ENCODE measurements at places on chromosomes 12 and 14.

- no peak for DNase-seq
These were observed 31.4 kb upstream of the SOX5 start for GRCh38 chr12:23980826-23981225.

DNA sequence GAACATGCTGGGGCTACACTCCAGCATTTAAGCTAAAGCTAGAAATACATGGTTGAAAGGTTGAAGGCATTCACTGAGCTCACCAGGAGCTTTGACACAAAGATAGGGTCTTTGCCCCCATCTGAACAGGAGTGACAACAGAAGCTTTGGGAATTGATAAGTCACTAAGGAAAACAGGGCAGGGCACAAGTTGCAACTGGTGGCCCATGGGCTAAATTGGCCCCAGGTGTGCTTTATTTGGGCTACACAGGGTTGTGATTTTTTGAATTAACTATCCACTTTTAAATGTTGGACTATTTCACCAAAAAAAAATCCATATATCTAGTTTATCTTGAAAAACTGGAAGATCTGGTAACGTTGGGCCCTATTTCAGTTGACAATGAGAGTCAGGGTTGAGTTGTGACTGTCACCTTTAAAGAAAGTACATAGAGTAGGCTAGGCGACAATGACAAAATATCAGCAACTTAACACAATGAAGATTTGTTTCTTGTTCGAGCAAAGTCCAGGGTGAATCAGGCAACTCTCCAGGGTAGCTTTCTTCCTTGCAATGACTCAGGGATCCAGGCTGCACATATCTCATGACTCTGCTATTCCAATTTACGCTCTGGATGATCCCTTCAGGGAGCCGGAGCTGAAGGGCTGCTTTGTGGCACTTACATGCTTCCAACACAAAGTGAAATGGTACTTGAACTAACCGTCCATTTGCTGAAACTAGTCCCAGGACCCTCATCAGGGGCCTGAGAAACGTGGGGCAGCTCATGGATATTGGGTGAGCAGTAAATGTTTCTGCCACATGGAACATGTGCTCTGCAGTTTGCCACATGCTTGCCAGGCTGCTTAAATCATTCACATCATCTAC is 13.3 kb upstream of the EIF4B start:
- DNase-seq, result no peak

- no peak for DNase-seq
These were observed 82.5 kb downstream of the SH2B3 start for GRCh38 chr12:111488271-111488670.

DNA sequence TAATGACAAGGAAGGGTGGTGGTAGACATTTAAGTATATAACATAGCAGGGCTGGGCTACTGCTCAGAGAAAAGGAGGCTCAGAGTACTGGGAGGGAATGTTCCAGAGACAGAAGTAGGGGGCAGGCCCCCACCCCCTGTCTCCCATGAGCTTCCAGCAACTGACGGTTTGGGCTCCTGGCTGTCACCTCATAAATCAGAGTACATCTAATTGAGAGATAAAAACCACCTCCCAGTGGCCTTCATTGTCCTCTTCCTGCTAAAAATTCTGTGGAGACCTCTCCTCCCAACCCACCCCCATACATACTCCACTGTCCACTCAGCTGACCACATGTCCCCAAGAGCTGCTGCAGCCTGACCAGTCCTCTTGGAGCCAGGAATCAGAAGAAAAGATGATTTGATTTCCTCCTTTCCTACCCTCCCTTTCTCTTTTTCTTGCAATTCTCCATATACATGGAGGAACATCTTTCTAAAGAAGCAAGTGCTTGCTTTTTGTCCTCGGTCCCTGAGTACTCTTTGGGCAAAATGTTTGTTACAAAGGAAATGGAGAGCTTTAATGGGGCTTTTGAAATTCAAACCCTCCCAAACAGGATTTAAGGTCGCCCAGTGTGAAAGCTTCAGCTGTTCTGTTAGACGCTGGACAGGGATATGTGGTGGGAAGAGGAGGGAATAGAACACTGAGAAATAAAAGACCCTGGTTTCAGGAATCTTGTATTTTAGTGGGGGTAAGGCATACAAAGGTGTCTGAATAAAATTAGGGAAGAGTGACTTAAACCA is 16.4 kb upstream of the KCNA5 start:
- DNase-seq, result no peak

GRCh38 chr14:49584058-49584457 is 2.1 kb downstream of the RPS29 start:
- no peak for DNase-seq

- DNase-seq, result no peak
These were observed 283.9 kb upstream of the PRICKLE1 start for GRCh38 chr12:42873401-42873800.

GRCh38 chr12:14365294-14366208 is at the start of gene ATF7IP:
TSS of gene ATF7IP (plus strand) at chr12:14365682. CDS start at chr12:14423916, 58,234 bp downstream.
- DNase-seq, result peak; percentile 91

DNA sequence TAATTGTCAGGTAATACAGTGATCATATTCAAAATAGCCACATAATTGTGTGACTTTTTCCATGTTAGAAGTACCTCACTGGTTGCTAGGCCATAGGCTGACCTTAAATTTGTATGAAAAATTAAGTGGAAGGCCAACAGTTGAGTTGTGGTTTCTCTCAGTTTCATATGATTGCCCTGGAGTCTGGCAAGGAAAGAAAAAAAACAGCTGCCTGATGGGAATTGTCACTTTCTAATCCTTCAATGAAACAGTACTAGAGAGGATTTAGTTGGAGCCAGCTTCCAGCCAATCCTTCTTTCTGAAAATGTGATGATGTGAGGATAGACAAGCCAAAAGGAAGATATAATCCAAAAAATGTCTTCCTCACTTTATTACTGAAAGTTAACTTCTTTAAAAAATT is 113.6 kb downstream of the ALX1 start:
- no peak for DNase-seq

DNA sequence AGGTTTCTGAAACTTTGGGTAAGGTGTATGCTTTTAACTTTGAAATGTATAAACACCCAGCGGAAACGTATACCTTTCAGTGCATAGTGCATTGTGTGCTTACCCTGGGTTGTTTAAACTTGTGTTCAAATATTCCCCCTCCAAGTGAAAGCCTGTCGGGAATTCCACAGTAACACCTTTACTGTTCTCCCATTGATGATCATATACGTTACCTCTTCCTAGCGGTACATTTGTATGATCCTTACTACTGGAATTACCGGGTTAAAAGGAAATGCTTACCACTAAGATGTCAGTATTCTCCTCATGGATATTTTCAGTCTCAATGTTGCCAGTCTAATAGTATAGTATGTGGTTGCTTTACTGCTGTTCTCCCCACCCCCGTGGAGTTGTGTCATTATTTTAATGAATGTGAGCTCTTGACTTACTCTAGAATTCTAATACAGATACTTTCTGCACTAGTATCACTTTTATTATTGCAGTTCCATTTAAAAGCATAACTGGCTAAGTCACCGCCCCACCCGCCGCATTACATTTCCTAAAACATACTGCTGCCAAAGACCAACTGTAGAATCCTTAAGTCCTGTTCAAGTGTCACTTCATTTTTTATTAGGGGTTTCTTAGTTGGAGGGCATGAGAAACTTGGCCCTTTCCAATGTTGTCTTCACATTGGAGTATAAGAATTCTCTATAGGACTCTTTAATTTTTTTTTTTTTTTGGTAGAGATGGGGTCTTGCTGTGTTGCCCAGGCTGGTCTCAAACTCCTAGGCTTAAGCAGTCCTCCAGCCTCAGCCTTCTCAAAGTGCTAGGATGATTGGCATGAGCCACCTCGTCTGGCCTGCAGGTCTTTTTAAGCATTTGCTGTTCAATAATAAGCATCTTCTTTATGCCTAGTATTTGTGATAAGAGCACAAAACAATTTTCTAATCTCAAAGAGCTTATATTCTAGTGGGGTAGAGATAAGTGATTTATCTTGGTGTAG is 24.9 kb downstream of the NUDT4 start:
- no peak for DNase-seq

GRCh38 chr12:52155048-52155868 is 36.6 kb downstream of the KRT80 start:
- no peak for DNase-seq

- no peak for DNase-seq
These were observed 1187.3 kb upstream of the SEL1L start for GRCh38 chr14:82720946-82721345.

- no peak for DNase-seq
These were observed 46.1 kb downstream of the PITPNM2 start for GRCh38 chr12:123104809-123105208.

DNA sequence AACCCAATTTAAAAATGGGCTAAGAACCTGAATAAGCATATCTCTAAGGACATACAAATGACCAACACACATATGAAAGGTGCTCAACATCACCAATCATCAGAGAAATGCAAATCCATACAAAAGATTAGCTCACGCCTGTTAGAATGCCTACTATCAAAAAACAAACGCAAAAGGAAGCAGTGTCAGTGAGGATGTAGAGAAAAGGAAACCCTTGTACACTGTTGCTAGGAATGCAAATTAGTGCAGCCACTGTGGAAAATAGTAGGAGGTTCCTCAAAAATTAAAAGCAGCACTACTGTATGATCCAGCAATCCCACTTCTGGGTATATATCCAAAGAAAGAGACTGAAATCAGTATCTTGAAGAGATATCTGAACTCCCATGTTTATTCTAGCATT is 133.0 kb downstream of the CPNE8 start:
- no peak for DNase-seq

DNA sequence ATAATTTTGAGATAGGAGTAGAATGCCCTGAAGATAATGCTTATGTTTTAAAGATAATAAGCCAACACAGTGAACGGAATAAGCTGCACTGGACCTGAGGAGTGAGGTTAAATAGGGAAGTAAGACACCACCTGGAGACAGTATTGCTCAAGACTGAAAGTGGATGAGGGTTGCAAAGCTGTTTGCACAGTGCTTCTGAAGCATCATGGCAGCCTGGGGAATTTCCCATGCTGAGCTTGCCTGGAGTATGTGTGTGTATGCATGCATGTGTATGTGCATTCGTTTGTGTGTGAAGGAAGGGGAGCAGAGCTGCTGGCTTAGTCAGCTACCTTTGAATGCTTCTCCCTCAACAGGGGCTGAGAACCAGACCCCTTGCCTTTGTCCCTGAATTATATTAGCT is 35.8 kb downstream of the BHLHE41 start:
- no peak for DNase-seq

DNA sequence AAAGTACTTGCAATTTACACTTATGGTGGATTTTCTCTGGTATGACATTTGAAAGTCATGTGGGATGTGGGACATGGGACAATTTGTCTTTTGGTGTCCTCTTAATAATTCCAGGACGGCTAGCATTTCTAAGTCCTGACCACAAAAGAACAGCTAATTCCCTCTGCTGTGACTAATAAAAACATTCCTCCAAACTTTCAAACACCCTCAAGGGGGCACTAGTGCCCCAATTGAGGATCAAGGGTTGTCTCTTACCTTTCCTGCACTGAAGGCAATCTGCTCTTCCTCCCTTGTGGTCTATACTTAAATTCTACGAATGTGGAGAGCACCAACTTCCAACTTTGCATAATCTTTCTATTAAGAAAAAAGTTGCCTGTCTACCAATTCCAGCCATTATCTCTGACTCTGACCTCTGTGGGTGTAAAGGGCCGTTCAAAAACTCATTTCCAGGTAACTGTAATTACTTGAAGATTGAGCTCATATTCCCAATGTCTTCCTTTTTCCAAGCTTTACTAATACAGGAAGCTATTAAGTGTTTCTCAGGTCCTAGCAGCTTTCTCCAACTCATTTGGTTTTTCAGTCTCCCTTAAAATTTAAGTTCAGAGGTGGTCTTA is 210.2 kb downstream of the PTPRO start:
- peak; percentile 28 for DNase-seq

DNA sequence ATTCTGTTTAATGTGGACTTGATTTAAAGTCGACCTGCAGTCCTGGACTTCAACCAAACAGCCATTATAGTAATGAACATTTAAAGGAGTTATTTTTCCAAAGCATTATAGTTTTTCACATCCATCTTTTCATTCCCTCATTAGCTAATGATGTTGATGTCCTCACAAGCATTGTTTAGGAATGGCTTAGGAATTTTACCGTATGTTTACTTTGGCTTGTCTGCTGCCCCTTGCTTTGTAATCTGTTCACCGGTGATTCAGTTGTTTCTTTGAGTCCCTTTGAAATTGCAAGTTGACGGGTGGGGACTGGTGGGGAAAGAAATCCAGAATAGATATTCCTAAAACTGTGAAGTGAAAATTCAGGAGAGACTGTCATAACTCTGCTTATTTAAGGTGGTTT is 25.4 kb downstream of the PRKCH start:
- no peak for DNase-seq

DNA sequence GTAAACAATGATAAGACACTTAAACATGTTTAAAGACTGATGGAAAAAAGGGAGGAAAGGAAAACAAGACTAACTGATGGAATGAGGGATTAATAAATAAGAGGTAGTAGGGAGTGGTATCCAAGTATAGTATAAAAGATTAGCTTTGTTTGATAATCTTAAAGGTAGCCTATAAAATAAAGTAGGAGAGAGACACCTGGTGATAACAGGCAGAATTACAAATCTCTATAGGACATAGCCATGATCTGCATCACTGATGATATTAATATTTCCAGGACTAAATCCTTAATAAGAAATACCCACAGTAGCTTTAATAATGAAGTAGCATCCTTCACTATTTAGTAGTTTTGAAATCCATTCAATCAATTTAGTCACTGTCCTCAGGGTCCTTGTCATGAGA is 30.4 kb downstream of the DLGAP5 start:
- no peak for DNase-seq

DNA sequence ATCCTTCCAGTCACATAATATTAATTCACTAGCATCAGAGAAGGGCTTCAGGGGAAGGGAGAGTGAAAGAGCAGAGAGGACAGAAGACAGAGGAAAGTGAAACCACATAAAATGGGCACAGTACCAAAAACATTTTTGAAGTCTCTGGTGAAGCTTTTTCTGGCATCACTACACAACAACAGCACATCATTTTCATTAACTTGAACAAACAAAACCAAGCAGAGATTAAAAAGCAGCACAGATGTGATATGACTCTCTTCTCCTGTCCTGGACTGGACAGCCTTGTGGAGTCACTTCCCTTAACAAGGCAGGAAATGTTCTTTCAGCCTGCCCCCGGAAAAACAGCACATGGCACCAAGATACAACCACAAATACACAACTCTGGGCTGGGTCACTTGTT is 112.0 kb downstream of the TSPAN8 start:
- no peak for DNase-seq

GRCh38 chr12:32047357-32048212 is 59.1 kb upstream of the BICD1 start:
- DNase-seq, result no peak
